Mesenteric fat pad (tissue), 1 donor: ENCODE measurements at places on chromosomes 3 and 15. TPM values are rescaled to one million over a fixed set of nuclear protein-coding genes. Genes with fewer than 3 reads are reported as not detected.

Gene CHRNA5
- total RNA-seq: 1.7 TPM

Gene CA12
- 3.1 TPM for total RNA-seq

Gene CCR3
- not detected for total RNA-seq

Gene HGD
- total RNA-seq: 0.80 TPM

Gene FSIP1
- not detected for total RNA-seq

Gene MTFMT
- total RNA-seq: 14.5 TPM

Gene LRRC28
- total RNA-seq: 20.7 TPM

Gene MUC13
- total RNA-seq: 0.58 TPM

Gene ANKRD63
- not detected for total RNA-seq

- DNase-seq: no peak
Observed at GRCh38 chr15:90838139-90838538, 30.2 kb upstream of the FURIN start.

- no peak for DNase-seq
Observed at GRCh38 chr3:153397794-153398193, 235.8 kb downstream of the RAP2B start.

DNA sequence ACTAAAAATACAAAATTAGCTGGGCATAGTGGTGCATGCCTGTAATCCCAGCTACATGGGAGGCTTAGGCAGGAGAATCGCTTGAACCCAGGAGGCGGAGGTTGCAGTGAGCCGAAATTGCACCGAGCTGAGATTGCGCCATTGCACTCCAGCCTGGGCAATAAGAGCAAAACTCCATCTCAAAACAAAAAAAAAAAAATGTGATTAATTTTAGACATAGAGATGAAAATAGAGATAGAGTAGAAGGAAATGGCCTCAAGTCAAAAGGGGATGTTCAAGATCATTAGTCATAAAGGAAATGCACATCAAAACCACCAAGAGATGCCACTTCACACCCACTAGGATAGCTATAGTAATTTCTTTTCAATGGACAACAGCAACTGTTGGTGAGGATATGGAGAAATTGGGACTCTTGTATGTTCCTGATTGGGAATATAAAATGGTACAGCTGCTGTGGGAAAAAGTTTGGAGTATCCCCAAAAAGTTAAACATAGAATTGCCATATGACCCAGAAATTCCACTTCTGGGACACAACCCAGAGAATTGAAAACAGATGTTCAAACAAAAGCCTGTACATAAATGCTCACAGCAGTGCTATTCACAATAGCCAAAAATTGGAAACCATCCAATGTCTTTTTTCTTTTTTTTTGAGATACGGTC lies 55.4 kb downstream of the ABHD2 start:
- DNase-seq: no peak

DNA sequence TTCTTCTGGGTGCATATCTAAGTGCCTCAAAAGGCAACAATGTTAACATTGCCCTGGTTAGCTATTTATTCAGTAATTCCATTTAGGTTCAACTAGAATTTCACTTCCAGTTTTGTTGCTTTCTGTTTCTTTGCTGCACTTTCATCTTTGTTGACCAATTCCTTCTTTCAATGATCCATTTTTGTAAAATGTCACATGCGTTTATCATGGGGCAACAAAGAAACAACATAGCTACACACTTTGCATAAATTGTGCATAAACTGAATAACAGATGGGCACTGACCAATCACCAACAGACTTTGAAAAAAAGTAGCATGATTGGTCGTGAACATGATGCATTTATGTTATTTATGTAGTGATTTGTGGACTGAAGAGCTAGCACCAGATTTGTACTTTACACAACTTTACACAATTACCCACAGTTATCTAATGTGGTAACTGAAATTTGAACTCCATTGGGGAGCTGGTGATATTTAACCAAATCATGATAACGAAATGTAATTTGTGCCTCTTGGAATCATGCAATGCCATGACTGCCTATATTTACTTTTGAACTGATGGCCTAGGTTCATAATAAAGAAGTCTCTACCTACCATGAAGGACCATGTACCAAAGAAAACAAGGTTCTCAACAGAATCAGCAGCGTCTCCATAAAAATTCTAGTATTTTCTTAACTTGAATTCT lies 7.1 kb upstream of the CPOX start:
- no peak for DNase-seq

- no peak for DNase-seq
Observed at GRCh38 chr3:97935842-97936241, 36.4 kb downstream of the RIOX2 start.

- DNase-seq: no peak
Observed at GRCh38 chr15:90097475-90097874, 4.8 kb downstream of the IDH2 start.

DNA sequence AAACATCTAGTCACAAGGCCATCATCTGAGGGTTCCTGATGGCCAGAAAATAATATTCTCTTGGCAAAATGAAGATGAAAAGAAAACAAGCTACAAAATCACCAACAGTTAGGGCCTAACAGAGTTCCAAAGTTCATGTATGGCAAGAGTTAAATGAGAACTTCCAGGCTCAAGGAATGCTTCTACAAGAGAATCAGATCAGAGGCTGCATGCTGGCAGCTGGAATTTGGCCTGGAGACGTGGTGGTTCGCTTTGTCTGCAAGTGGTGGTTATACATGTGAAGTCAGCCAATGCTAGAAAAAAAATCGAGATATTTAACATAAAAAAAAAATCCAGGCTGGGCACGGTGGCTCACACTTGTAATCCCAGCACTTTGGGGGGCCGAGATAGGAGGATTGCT lies 5.6 kb downstream of the SIAH2 start:
- DNase-seq: no peak

GRCh38 chr15:51380999-51381806 lies 39.7 kb downstream of the GLDN start:
- DNase-seq: no peak

DNA sequence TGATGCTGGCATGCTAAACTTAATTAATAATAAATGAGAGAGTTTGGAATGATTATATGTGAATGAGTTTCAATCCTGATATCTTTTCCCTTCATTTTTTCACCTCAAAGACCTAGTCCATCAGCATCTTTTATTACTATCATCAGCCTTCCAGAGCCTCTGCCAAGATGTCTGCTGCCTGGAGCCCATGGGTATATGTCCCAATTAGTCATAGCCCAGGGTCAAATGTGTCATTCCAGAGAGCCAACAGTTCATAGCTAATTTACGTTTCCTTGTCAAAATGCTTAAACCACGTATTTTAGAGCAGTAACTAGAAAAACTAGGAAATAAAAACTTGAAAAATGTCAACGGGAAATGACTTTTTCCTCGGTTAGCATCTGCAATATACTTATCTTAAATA lies 457.9 kb downstream of the SI start:
- DNase-seq: no peak

- peak; percentile 96 for DNase-seq
Observed at GRCh38 chr3:184338511-184338945, 1.1 kb downstream of the FAM131A start.
